Activated CD4-positive, CD25-positive, alpha-beta regulatory T cell treated with anti-CD3 and anti-CD28 coated beads, Interleukin-2, amount 50 U/mL, for 16 hours (primary cell): ENCODE measurements at places on chromosomes 3 and 15.

- no peak for DNase-seq
Measured at GRCh38 chr3:158103081-158103886, 2.9 kb downstream of the SHOX2 start.

DNA sequence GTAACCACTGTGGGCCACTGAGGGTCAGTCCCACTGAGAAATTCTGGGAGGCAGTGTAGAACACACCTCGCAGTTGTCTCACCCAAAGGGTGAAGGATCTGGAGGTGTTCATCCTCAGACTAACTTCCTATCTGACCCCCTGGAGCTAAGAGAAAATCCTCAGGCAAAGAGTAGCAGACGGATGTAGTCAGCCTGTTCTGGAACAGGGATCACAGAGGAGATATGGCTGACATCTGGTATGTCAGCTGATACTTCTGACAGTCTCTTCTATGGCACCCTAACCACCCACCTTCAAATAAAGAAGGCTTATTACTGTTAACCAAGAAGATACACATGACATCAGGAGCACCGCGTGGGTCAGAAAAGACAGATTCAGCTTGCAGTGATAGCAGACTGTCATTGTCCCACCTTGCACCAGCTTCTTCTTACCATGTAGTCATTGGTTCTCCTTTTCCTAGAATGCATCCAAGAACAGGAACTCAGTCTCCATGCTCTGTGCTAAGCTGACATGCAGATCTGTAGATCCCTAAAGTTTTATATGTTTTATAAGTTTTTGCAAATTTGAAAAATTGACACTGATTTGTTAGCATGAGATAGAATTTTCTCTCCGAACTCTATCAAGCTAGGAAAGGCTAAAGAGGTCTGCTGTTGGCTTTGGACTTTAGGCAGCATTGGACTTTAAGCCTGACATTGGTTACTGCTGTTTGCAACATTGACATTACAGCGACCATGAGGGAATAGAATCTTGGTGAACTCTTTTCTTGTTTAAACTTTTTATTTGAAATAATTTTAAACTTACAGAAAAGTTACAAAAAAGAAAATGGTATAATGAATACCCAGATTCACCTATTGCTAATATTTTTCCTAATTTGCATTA is 60.4 kb downstream of the KBTBD12 start:
- no peak for DNase-seq

GRCh38 chr3:59749291-59749690 is 699.5 kb upstream of the CFAP20DC start:
- no peak for DNase-seq

- DNase-seq, result no peak
Measured at GRCh38 chr3:43540624-43541023, 81.2 kb downstream of the ANO10 start.

GRCh38 chr3:11080492-11080891 is 73.8 kb upstream of the HRH1 start:
- no peak for DNase-seq
